ENCODE measurements at places on chromosomes 16 and 17.

- peak; percentile 41 for DNase-seq
These were observed 348.3 kb downstream of the CPPED1 start for GRCh38 chr16:12455287-12455798.

GRCh38 chr17:47846716-47847340 is 4.1 kb downstream of the SP6 start:
- no peak for DNase-seq

- no peak for DNase-seq
These were observed 86.4 kb upstream of the LGALS9 start for GRCh38 chr17:27544350-27545131.

DNA sequence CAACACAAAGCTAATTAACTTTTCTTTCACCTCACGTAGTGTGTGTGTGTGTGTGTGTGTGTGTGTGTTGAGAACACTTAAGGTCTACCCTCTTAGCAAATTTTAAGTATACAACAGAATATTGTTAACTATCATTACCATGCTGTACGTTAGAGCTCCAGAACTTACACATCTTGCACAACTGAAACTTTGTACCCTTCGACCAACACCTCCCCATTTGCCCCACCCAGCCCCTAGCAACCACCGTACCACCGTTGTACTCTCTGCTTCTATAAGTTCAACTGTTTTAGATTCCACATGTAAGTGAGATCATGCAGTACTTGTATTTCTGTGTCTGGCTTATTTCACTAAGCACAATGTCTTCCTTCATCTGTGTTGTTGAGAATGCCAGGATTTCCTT is 28.1 kb upstream of the MLYCD start:
- DNase-seq = no peak

DNA sequence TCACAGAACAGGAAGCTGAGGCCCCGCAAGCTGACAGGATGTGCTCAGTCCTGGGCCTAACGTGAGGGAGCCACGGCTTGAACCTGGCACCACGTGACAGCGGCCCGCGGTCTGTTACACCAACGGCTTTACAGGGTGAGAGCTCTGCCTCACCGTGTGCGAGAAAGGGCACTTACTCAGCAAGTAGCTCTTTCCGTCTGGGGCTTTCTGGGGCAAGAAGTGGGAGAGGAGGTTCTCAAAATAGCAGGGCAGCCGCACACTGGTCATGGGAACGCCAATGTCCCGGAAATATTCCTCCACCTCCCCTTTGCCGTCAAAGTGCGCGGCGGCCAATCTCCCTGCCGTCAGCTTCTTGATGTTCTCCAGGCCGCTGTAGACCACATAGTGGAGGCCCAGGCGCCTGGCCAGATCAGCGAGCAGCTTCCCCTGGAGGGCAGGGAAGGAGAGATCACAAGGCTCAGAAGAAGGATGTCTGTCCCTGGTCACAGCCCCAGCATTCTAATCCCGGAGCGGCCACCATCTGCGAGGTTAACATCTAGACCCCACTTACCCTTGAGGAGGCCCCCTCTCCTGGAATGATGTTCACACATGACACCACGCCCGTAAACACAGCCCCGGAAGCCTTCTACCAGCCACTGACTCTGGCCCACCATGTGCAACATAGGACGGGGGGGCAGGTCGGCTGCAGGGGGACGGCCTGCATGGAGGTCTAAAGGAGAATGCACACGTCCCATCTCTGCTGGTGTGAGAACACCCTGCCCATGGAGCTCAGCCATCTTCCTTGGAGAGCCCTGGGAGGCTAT is 8.2 kb downstream of the NMRAL1 start:
- DNase-seq = no peak

DNA sequence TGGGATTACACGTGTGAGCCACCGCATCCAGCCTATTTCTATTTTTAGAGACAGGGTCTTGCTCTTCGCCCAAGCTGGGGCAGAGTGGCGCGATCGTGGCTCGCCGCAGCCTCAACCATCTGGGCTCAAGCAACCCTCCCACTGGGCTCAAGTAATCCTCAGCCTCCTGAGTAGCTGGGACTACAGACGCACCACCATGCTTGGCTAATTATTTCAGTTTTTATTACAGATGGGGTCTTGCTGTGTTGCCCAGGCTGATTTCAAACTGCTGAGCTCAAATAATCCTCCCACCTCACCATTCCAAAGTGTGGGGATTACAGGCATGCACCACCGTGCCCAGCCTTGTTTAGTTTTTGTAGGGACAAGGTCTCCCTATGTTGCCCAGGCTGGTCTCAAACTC is 53.8 kb downstream of the CCDC57 start:
- no peak for DNase-seq

- DNase-seq = no peak
These were observed 7.9 kb upstream of the NDRG4 start for GRCh38 chr16:58492066-58492465.

DNA sequence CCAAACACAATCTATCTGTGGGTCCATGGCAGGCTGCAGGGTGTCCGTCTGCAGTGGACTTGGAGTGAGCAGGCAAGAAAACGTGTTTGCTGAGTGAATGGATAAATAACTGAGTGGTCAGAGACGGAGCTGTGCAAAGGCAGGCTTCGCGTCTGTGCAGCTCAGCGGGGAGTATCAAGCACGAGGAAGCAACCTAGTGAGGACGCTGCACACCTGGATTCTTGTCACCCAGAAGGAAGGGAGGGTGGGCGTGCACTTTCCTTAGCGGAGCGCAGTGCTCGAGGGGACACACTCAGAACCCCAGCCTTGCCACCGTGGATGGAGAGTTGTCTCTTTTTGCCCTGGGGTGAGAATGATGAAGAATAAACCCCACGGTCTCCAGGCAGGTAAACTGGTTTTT is 1.5 kb upstream of the RCVRN start:
- no peak for DNase-seq

GRCh38 chr17:39139161-39139511 is 12.3 kb downstream of the PLXDC1 start:
- no peak for DNase-seq

DNA sequence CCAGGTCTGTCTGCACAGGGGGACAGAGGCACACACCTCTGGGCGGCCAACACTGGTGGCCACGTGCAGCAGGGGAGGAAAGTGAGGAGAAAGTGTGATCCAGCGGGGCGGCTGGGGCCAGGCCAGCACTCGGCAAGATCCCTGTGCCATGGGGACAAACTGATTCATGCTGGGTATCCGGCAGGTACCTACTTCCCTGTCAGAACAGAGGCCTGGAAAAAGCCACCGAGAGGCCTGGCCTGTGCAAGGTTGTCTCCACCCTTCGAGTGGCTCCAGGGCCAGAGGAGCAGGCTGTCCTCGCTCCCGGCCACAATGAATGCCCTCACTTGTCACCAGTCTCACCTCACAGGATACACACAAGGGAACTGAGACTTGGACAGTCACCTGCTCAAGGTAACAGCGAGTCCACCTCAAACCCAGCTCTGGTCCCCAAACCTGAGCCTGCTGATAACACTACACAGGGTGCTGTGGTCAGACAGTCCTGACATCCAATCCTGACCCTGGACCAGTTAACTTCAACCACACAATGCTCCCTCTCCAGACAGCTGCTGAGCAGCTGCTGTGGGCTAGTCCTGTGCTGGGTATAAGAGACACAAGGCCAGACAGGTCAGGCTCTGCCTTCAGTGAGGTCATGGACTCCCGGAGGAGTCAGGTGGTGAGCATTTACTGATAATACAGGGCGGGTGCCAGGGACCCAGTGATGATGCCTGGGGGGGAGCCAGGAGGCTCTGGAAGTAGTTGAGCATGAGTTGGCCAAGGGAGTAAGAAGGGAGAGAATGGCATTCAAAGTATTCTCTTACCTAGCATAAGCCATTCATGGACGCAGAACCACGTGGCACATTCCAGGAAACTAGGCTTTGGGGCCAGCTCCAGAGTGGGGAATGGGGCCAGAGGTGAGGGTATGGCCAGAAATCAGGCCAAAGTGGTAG is 53.0 kb downstream of the VAC14 start:
- no peak for DNase-seq

- no peak for DNase-seq
These were observed 2.1 kb upstream of the CUEDC1 start for GRCh38 chr17:57957120-57957850.

DNA sequence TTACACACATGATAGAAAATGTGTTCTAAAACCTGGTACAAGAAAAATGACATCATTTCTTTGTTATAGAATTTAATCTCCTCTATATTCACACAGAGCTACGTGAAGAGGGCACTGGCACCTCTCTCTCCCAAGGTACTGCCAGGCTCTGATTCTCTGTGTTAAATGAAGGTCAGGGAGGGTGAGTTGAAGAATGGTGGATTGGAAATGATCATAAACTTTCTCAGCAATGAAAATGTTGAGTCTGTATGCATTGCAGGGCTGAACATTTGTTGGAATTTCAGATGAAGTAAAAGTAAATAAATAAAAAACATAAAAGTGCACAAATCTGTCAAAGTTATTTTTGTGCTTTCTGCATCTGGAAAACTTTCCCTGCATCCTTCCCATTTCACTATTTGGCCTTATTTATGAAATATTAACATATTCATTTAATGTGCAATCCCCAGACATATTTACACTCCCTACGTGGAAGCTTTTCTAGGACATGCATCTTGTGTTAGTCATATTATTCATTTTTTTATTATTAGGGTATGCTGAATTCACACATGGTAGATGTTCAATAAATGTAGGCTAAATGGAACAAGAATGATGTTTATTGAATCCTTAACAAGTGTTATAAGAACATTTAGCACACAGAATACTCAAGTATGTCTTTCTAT is 810.3 kb upstream of the CDH8 start:
- no peak for DNase-seq

GRCh38 chr17:40070709-40071312 is 8.0 kb downstream of the THRA start:
- no peak for DNase-seq

DNA sequence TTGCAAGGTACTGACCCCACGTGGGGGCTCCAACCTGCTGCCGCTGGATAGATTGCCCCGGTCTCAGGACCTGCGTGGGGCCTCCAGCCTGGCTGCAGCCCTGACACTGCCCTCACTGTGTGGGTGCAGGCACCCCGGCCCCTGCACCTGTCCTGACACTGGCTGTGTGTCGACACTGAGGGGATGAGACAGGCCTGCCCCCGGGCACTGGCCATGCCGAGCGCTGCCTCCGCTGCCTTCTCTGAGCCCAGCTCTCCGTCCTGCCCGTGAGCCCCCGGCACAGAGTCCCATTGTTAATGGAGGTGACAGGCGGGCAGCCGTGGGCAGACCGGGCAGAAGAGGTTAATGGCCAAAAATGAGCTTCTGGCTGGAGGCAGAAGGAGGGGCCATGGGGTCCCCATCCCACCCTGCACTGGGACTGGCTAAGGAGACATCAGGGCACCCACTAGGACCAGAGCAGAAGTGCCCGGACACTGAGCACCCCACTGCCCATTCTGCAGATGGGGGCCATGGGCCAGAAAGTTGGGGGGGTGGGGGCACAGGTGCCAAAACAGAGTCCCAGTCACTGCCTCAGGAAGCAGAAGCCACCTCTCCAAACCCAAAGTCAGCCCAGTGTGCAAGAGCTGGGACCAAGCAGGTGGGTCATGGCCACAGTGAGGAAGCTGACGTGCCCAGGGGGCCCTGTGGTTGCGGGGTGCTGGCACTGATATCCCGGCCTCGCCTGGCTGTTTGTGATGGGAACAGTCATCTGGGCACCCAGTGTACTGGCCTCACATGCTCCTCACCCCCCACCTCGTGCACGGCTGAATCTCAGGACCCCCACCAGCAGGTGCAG is 2.5 kb upstream of the PRR35 start:
- DNase-seq = no peak

DNA sequence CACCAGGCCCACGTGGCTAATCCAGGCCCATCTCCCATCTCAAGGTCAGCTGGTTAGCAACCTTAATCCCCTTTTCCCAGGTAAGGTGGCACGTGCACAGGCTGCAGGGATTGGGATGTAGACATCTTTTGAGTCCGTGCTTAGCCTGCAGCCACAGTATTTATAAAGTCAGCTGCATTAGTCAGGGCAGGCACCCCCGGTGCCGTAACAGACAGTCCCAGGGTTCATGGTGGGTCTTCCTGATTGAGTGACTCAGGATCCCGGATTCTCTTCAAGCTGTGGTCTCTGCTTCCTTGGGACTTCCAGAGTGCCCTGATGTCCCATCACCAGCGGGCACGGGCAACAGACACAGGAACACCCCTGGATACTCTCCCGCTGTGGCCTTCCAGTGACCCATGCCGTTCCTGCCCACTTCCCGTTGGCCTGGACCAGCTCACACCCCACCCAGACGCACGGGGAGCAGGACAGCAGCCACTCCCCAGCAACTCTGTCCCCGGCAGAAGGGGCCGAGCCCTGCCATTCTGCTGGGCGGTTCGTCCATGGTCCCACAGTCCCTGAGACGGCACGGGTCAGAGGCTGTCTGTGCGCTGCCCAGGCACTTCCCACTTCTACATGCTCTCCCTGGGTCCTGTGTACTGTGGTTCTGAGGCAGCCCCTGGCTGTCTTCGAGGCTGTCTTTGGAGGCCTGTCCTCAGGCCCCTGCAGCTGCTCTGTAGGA is 248.6 kb upstream of the GSE1 start:
- no peak for DNase-seq

GRCh38 chr16:65278874-65279273 is 157.0 kb upstream of the CDH11 start:
- no peak for DNase-seq

Data from COLO829 (cell line).